Psoas muscle (tissue), 8 donors: ENCODE measurements at places on chromosomes 1 and 21. TPM values are rescaled to one million over a fixed set of nuclear protein-coding genes. Genes with fewer than 3 reads are reported as not detected.

DNA sequence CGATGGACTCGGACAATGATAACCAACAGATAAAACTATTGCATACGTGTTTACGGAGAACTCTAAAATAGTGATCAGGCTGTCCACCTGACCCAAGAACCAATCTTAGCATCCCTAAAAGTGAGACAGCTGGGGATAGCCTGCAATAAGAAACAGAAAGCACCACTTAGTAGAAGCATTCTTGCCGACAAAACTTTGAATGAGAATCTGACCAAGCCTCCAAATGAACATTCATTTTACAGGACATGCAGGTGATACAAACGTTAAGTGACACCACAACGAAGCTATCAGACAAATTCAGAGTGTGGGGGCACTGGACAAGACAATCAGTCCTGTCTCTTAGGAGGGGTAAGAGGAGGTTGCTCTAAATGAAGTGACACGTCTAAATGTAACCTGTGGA lies 1.2 kb downstream of the PSMG1 start:
- no peak for DNase-seq

DNA sequence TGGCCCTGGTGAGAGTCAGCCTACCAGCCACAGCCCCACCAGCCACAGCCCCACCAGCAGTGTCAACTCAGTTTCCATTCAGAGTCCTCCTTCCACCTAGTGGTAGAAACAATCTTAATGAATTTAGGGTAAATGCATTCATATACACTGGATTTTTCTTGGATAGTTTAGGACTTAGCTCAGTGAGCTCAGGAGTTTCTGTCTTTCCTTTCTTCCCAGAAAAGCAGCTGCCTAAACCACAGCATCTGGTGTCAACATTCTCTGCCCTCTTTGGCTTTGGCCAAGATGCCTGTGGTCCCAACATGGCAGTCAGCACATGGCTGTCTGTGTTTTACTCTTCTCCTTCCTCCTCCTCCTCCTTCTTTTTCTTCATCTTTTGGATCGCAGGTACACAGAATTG lies 94.0 kb downstream of the CLIC6 start:
- no peak for DNase-seq

DNA sequence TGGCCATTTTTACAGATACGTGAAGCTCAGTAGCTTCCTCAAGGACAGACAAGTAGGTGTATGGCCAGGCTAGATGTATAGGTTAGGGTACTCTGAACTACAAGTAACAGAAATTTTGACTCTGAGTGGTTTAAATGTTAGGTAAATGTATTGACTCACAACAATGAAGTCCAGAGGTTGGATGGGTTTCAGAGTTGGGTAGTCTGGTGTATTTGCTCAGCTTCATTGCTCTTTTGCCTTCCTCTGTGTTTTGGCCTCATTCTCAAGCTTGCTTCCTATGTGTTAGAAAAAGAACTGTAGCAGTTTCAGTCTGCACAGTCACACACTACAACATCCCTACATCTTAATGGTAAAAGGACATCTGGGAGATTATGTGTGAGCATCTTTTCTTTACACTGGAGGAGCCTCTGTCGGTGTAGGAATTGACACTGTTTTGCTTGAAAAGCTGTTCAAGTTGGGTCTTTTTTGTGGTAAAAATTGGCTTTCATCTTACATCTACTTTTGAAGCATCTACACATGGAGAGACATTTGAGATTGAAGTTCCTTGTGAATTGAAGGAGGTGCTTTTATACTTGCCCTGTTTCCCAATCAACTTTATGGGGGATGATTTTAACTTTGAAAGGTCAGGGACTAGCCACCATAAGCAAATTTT lies 64.4 kb downstream of the MAST2 start:
- no peak for DNase-seq

GRCh38 chr21:37574316-37574715 lies 207.7 kb downstream of the DYRK1A start:
- DNase-seq, result no peak

- DNase-seq, result no peak
These were observed 36.6 kb downstream of the HUNK start for GRCh38 chr21:31909153-31910073.

GRCh38 chr1:237700181-237700580 lies 190.5 kb downstream of the ZP4 start:
- DNase-seq, result no peak

GRCh38 chr1:192512426-192513162 lies 63.0 kb upstream of the RGS1 start:
- no peak for DNase-seq

The FAM72B gene
- total RNA-seq, result 0.38 TPM

The CELA3B gene
- total RNA-seq, result not detected
